ENCODE measurements at places on chromosomes 2 and 18. TPM values are rescaled to one million over a fixed set of nuclear protein-coding genes. Genes with fewer than 3 reads are reported as not detected.

- H3K27me3 ChIP-seq: no peaks in the 10 kb centered on the region
- H3K27ac ChIP-seq: no peak overlapping the region
- no peak for DNase-seq
- H3K4me3 ChIP-seq: no peak overlapping the region
- H3K4me1 ChIP-seq: no peaks in the 10 kb centered on the region
- H3K36me3 ChIP-seq: no peaks in the 10 kb centered on the region
Observed at GRCh38 chr2:56565143-56565542, 381.4 kb downstream of the CCDC85A start.

- H3K27me3 ChIP-seq: no peaks in the 10 kb centered on the region
- DNase-seq: no peak
- H3K4me3 ChIP-seq: no peak overlapping the region
- no peaks in the 10 kb centered on the region for H3K36me3 ChIP-seq
Observed at GRCh38 chr2:234191819-234192407, 141.4 kb downstream of the SPP2 start.

DNA sequence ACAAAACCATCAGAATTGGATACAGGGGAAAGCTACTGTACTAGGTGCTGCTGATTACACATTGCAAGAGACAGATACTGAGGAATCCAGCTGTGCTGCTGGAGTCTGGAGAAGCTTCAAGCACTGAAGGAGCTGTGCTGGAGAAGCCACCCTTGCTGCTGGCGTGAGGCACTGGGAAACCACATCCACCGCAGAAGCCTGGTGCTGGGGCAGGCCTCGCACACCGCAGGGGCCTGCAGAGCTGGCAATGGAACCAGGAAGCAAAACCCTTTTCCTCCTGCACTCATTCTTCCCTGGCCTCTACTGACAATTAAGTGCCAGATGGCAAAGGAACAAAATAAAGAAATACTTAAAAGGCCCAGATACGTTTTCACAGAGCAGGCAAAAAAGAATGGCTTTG, 94.4 kb upstream of the MSH6 start:
- H3K36me3 ChIP-seq: no peaks in the 10 kb centered on the region
- no peak overlapping the region for H3K4me3 ChIP-seq
- no peaks in the 10 kb centered on the region for H3K27me3 ChIP-seq

GRCh38 chr2:169232551-169233154, 129.7 kb downstream of the LRP2 start:
- no peaks in the 10 kb centered on the region for H3K36me3 ChIP-seq
- no peak overlapping the region for H3K27ac ChIP-seq
- no peak overlapping the region for H3K4me3 ChIP-seq
- no peak for DNase-seq

DNA sequence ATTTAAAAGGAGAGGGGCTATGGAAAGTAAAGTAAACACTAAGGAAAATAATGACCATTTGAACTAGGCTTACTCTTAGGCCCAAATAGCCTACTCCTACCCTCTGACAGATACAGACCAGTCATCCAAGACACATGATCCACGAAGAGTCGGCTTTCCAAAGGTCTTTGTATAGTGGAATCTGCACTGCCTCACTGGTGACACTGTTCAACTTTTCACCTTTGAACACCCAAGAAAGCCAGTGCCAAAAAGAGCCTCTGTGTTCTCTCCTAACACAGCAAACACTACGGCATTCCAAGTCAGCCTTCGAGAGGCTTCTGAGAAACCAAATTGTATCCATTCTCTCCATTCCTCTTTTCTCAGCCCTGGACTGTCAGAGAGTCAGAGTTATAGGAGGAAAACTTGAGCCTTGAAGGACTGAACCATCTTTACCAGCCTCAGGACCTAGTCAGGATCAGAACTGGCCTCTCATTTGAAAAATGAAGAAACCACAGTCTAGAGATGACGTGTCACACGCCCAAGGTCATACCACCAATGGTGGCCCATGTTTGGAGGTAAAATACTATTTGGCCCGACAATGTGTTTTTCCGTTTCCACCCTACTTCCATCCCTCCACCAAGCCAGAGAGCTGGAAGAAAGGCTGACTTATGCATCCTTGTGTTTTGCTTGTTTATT, 267.4 kb upstream of the ACVR2A start:
- no peak overlapping the region for H3K27ac ChIP-seq
- DNase-seq: no peak
- H3K4me1 ChIP-seq: no peaks in the 10 kb centered on the region
- no peak overlapping the region for H3K4me3 ChIP-seq

GRCh38 chr2:54657664-54658083, 65.8 kb upstream of the EML6 start:
- H3K4me1 ChIP-seq: no peaks in the 10 kb centered on the region
- H3K36me3 ChIP-seq: peaks cover 32% of the 10 kb centered on the region
- no peak for DNase-seq
- H3K27me3 ChIP-seq: no peaks in the 10 kb centered on the region
- H3K27ac ChIP-seq: no peak overlapping the region

- H3K27ac ChIP-seq: no peak overlapping the region
- no peaks in the 10 kb centered on the region for H3K36me3 ChIP-seq
- DNase-seq: no peak
- no peaks in the 10 kb centered on the region for H3K27me3 ChIP-seq
- H3K4me3 ChIP-seq: no peak overlapping the region
Observed at GRCh38 chr18:73653827-73654226, 493.8 kb downstream of the FBXO15 start.

DNA sequence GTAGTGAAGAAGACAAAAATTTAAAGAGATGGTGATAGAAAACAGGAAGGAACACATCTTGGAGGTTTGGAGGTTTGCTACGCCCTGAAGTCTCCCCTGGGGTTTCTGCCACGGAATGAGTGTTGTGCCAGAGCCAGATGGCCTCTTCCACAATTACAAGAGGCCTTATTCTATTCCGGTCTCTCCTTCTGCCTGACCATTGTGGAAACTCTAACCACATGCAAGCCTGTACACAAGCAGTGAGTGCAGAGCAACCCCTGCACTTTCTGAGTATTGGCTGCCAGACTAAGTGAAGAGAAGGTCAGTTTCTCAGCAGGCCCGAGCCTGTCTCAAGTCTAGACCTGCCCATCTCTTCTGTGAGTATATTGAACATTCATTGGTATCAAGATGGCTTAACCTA, 22.7 kb upstream of the MYO1B start:
- H3K4me3 ChIP-seq: no peak overlapping the region
- H3K4me1 ChIP-seq: peaks cover 6% of the 10 kb centered on the region
- H3K27me3 ChIP-seq: no peaks in the 10 kb centered on the region
- no peak overlapping the region for H3K27ac ChIP-seq
- H3K36me3 ChIP-seq: no peaks in the 10 kb centered on the region

DNA sequence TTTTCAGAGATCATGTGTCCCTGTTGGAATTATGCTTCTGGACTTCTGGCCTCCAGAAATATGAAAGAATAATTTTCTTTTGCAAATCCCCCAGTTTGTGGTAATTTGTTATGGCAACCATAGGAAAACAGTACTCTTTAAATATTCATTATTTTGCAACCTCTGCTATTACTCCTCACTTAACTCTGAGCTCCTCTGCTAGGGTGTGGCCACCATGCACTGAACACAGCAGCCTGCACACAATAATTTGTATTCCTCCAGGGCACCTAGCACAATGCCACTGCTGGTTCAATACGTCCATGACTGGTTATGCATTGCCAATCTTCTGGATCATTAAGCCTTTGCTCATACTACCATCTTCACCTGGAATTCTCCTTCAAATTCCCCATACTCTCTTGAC, 232.0 kb downstream of the CNTNAP5 start:
- H3K27ac ChIP-seq: no peak overlapping the region
- no peaks in the 10 kb centered on the region for H3K36me3 ChIP-seq
- H3K4me3 ChIP-seq: no peak overlapping the region
- no peak for DNase-seq

GRCh38 chr2:181073896-181074295, 93.5 kb downstream of the UBE2E3 start:
- no peak for DNase-seq
- H3K4me1 ChIP-seq: no peaks in the 10 kb centered on the region
- H3K27me3 ChIP-seq: no peaks in the 10 kb centered on the region

- H3K4me3 ChIP-seq: no peak overlapping the region
- H3K27me3 ChIP-seq: no peaks in the 10 kb centered on the region
Observed at GRCh38 chr18:79488311-79489050, 92.8 kb downstream of the NFATC1 start.

DNA sequence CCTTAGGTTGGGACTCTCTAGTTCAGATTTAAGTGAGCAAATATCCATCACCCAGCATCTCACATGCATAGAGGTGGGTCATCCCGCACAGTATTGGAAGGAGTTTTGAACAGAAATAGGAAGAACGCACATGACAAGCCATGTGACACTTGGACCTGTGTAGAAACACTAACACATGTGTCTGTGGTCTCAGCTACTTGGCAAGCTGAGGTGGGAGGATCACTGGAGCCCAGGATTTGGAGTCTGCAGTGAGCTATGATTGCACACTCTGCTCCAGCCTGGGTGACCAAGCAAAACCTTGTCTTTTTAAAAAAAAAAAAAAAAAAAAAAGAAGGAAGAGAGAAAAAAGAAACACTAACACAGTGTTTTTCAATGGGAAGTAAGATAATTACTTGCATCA, 5.4 kb upstream of the MTCL1 start:
- peaks cover 14% of the 10 kb centered on the region for H3K4me1 ChIP-seq
- no peak overlapping the region for H3K27ac ChIP-seq
- no peak for DNase-seq
- no peaks in the 10 kb centered on the region for H3K36me3 ChIP-seq
- H3K4me3 ChIP-seq: no peak overlapping the region

DNA sequence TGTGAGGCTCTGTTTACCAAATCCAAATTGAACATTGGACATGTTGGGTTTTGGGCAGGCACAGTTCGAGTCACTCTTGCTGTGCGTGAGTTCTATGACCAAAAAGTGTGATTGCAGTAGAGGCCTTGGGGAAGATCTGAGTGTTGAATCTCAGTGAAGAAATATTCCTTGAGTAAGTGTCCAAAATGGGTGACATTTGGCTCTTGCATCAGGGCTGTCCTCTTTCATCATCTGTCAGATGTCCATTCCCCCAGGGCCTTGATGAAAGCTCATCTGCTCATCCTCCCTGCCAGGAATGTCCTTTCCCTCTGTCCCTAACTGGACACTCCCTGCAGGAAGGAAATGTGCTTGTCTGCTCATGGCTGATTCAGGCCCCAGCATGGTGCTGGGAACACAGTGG, 6.4 kb upstream of the SFTPB start:
- no peak overlapping the region for H3K27ac ChIP-seq
- no peak overlapping the region for H3K4me3 ChIP-seq
- DNase-seq: no peak
- H3K4me1 ChIP-seq: peaks cover 3% of the 10 kb centered on the region

GRCh38 chr2:126543081-126543480, 112.9 kb upstream of the GYPC start:
- H3K27me3 ChIP-seq: no peaks in the 10 kb centered on the region
- no peak for DNase-seq
- H3K4me3 ChIP-seq: no peak overlapping the region

- H3K4me1 ChIP-seq: no peaks in the 10 kb centered on the region
- H3K27me3 ChIP-seq: no peaks in the 10 kb centered on the region
- no peak overlapping the region for H3K27ac ChIP-seq
- H3K36me3 ChIP-seq: peaks cover 3% of the 10 kb centered on the region
- DNase-seq: no peak
Observed at GRCh38 chr2:158633261-158633660, 161.9 kb upstream of the DAPL1 start.

DNA sequence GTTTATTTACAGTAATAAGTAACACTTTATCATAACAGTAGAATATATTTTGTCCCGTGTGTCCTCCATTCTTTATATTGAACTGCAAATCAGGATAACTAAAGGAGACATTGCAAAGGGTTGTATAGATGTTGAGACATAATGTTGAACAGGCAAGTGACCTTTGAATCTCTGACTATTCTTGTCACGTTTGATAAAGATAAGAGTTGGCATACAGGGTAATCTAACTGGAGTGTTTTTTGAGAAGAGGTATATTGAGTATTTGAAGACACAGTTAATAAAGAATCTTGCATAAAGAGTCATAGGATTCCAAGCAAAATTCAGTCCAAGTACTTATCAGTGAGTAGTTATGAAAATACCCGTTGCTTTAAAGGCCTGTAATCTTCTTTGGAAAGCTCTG, 21.7 kb downstream of the CCDC195 start:
- H3K4me1 ChIP-seq: no peaks in the 10 kb centered on the region
- no peak for DNase-seq
- no peak overlapping the region for H3K27ac ChIP-seq
- no peaks in the 10 kb centered on the region for H3K27me3 ChIP-seq
- no peaks in the 10 kb centered on the region for H3K36me3 ChIP-seq
- no peak overlapping the region for H3K4me3 ChIP-seq

DNA sequence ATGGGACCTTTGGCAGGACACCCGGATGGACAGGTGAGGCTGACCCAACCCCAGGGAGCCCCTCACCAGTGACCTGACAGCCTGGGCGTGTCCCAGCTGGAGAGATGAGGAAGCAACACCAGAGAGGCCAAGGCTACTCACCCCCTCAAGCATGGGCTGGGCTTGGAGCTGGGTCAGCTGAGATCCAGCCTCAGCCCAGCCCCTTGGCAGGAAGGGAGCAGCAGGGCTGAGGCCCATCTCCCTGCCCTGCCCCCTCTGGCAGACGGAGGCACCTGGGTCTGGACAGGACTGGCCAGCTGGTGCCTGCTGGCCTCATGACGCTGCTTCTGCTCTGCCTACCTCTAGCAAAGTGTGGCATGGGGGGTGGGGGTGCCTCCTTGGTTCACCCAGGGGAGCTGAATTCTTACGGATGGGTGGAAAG, 37.8 kb downstream of the HS6ST1 start:
- H3K36me3 ChIP-seq: peaks cover 3% of the 10 kb centered on the region
- no peak overlapping the region for H3K4me3 ChIP-seq
- DNase-seq: no peak
- H3K4me1 ChIP-seq: no peaks in the 10 kb centered on the region

GRCh38 chr18:74957588-74958224, 251.2 kb downstream of the PTGR3 start:
- H3K27me3 ChIP-seq: no peaks in the 10 kb centered on the region
- no peaks in the 10 kb centered on the region for H3K4me1 ChIP-seq
- H3K27ac ChIP-seq: no peak overlapping the region
- H3K4me3 ChIP-seq: no peak overlapping the region

- no peak overlapping the region for H3K4me3 ChIP-seq
- no peaks in the 10 kb centered on the region for H3K4me1 ChIP-seq
- DNase-seq: no peak
- no peaks in the 10 kb centered on the region for H3K36me3 ChIP-seq
- H3K27ac ChIP-seq: no peak overlapping the region
Observed at GRCh38 chr2:18690342-18690741, 101.0 kb upstream of the NT5C1B start.

GRCh38 chr2:1278861-1279260, 134.4 kb upstream of the TPO start:
- H3K27ac ChIP-seq: no peak overlapping the region
- H3K4me3 ChIP-seq: no peak overlapping the region
- no peak for DNase-seq
- H3K36me3 ChIP-seq: no peaks in the 10 kb centered on the region

GRCh38 chr18:23198217-23198845, 63.0 kb downstream of the CABLES1 start:
- H3K4me1 ChIP-seq: peaks cover 4% of the 10 kb centered on the region
- no peak for DNase-seq
- no peaks in the 10 kb centered on the region for H3K27me3 ChIP-seq
- H3K36me3 ChIP-seq: peaks cover 19% of the 10 kb centered on the region
- H3K4me3 ChIP-seq: no peak overlapping the region
- H3K27ac ChIP-seq: no peak overlapping the region

UGT1A5 gene
- not detected for polyA plus RNA-seq

GALNT1 gene
- polyA plus RNA-seq: 6.8 TPM

ARHGAP25 gene
- 0.39 TPM for polyA plus RNA-seq

TRIM43 gene
- not detected for polyA plus RNA-seq

CHRND gene
- polyA plus RNA-seq: not detected

SLC66A2 gene
- 3.6 TPM for polyA plus RNA-seq

RSAD2 gene
- polyA plus RNA-seq: 0.24 TPM

SRD5A2 gene
- polyA plus RNA-seq: not detected
